NCI-H2171 treated with DMSO at 0.1 percent for 48 hours (cell line): ENCODE measurements at places on chromosomes 5 and 9.

- no peak for DNase-seq
Observed at GRCh38 chr5:172692981-172693380, 51.9 kb downstream of the NEURL1B start.

GRCh38 chr9:18905028-18905882, 127.8 kb downstream of the SAXO1 start:
- no peak for DNase-seq

- peak; percentile 46 for DNase-seq
Observed at GRCh38 chr9:34994260-34994899, 4.8 kb downstream of the DNAJB5 start.

DNA sequence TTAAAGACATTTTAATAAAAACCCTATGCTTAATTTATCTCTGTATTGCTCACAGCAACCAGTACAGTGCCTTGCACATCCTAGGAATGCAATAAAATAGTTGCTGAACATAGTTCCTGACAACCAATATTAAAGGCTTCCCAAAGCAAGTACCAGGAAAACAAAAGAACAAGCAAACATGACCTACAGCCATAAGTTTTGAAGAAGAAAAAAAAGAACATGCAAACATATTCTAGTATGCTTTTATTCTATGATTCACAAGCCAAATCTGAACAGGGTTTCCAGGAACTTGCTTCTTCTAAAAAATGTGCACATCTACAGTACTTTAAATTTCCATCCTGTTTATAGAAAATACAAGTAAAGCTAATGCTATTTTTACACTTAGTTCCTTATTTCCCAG, 4.5 kb downstream of the CEMIP2 start:
- no peak for DNase-seq

- DNase-seq: peak; percentile 89
Observed at GRCh38 chr9:104118916-104119315, 24.8 kb downstream of the SMC2 start.

DNA sequence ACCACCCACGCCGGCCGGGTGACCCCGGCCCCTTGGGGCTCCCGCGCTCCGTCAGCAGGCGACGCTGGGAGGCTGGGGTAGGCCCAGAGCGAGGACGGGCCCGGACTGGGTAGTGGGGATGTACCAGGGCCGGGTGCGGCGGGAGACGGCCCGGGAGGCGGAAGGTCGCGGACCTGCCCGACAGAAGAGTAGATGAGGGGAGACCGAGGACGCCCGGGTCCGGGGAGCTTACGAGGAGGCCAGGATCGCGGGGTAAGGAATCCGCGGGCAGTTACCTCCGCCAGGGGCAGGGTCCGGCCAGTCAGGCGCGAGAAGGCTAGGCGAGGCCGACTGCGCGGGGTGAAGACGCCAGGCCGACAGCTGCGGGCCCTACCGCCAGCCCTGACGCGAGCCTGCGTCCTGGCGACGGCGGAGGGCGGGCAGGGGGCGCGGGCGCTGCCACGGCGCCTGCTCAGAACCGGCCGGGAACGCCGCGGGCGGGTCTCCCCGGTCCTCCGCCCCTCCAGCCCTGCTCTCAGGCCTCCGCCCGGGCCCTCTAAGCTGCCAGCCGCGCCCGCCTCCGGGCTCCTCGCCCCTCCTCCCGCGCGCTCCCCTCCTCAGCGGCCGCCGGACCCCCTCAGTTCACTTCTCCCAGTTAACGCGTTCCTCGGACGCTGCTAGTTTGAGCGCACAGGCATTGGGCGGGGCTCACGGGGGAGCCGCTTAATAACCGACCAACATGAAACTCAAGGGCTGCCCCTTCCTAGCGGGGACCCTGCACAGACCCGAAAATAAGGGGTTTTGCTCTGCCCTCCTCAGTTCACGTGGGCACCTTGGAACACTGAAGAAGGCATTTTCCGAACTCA, at the start of gene CPLANE1:
Gene CPLANE1 (minus strand): TSS at position 407 of the 845 bp plus-strand sequence. CDS start 1,678 bp downstream, outside the sequence.
- DNase-seq: peak; percentile 88

DNA sequence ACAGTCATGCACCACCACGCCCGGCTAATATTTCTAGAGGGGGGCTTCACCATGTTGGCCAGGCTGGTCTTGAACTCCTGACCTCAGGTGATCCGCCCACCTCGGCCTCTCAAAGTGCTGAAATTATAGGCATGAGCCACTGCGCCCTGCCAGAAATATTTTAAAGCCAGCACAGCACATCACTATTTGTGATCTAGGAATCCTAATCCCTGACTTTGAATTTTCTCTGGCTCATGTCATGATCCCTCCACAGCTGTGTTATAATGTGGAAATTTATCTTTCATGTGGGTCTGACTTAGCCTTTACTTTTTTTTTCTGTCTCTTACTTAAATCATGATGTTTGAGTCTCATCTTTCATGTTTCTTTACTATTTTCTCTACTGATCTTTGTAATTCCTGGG, 18.7 kb upstream of the ITGA1 start:
- DNase-seq: no peak

- peak; percentile 31 for DNase-seq
Observed at GRCh38 chr9:132077881-132078698, 1.6 kb downstream of the MED27 start.

- DNase-seq: no peak
Observed at GRCh38 chr5:58156361-58156760, 303.5 kb downstream of the PLK2 start.

DNA sequence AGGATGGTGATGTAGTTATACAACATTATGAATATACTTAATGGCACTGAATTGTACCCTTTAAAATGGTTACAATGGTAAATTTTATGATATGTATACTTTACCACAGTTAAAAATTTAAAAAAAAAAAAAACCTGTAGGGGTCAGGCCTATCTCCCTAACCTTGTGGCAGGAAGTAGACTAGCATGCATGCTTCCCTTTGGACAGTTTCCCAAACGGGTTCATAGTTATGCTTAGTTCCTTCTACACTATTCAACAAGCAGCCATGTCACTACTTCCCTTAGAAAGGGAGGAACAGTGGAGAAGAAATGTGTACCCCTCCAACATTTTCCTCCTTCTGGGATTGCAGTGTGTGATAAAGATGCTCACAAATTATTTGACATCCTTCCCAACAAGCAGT, 32.5 kb downstream of the IDNK start:
- DNase-seq: no peak

DNA sequence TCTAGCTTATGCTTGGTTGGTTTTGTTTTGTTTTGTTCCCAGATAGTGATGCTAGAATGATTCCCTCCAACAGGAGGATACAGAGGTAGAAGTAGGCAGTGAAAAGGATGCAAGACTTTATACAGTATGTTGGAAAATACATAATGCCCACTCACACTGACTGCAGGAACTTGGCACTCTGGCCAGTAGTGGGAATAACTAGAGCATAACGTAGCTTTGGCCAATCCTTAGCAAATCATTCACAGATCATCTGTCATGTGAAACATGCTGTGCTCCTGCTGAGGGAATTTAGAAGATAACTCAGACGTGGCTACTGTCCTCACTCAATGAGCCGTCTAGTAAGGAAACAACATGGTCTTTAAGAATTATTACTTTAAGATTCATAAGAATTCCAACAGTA, 13.5 kb downstream of the CFAP90 start:
- no peak for DNase-seq

DNA sequence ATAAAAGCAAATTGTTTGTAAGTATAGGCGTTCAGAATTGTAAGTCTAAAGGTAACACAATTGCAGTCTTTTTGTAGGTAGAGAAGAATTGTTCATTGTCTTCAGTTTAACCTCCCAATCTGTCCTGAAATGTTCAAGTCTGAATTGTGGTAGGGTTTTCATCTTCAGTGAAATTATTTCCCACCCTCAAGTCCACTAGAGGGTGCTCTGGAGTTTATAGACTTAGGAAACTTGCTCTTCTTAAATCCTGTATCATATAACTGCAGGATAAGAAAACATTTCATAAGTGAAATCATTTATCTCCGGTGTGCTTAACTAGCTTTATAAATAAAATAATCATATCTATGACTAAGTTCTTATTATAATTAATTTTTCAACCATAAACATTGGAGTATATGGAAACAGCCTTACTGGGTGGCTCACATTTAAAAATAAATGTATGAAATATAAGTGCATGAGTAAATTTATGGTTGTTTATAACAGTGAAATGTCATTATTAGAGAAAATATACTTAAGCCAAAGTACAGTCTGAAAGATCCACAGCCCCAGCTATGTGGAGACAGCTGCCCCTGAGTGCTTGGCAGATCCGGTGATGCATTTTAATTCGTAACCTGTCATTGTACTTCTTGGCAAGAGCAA, 182.4 kb upstream of the OTULINL start:
- DNase-seq: peak; percentile 62

- DNase-seq: no peak
Observed at GRCh38 chr9:97394881-97395280, 17.0 kb upstream of the TDRD7 start.

GRCh38 chr9:112894699-112895098, 4.0 kb upstream of the SLC46A2 start:
- DNase-seq: no peak

- peak; percentile 35 for DNase-seq
Observed at GRCh38 chr9:130058887-130059286, 5.2 kb downstream of the GPR107 start.

- peak; percentile 31 for DNase-seq
Observed at GRCh38 chr9:4680750-4681149, 1.4 kb downstream of the CDC37L1 start.

GRCh38 chr5:177501874-177502678, 4.7 kb upstream of the PDLIM7 start:
- no peak for DNase-seq

DNA sequence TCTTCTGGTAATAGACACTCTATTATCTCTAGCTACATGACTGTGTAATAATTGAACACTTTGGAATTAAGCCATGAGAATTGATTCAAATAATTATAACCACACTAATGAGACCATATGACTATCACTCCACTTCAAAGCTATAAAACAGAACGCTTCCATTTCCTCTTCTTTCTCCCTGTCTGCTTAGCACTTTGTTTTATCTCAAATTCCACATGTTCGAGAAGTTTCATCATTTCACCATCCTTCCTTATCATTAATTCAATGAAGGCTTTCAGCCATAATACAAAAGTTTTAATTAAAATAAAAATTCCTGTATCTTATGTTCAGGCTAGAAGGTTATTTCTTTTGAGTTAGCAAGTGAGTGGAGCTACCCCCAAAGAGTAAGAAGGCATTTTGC, 7.4 kb upstream of the DCTN4 start:
- DNase-seq: no peak

- DNase-seq: no peak
Observed at GRCh38 chr5:34005211-34005610, 2.6 kb downstream of the AMACR start.
